ENCODE measurements at places on chromosomes 3 and 15.

DNA sequence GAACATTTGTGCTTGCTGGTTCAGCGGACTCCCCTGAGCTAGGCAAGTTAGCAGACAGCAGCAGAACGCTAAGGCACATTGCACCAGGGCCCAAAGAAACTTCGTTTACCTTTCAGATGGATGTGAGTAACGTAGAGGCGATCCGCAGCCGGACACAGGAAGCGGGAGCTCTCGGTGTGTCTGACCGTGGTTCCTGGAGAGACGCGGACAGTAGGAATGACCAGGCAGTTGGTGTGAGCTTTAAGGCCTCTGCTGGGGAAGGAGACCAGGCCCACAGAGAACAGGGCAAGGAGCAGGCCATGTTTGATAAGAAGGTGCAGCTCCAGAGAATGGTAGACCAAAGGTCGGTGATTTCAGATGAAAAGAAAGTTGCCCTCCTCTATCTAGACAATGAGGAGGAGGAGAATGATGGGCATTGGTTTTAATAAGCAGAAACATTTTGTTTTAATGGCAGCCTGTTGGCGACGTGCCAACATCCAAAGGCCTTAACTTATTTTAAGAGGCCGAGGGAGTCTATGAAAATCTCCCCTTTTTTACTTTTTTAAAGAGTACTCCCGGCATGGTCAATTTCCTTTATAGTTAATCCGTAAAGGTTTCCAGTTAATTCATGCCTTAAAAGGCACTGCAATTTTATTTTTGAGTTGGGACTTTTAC lies 27.9 kb downstream of the SYNM start:
- DNase-seq: no peak

DNA sequence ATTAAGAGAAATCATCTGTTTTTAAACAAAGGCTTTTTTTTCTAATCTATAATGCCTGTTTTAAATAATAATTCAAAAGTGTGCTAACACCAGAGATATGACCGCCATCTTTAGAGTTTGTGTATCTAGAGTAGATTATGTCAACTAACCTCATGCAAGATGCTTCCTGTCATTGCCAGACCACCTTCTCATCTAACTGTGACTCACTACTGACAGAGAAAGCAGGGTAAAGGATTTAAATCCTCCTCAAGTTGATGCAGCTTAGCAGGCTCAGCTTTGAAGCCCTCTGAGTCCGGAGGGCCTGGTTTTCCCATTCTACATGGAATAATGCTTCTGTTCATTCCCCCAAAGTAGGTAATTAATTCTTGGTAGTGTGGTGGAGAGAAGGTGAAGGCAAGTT lies 108.5 kb downstream of the ECT2 start:
- DNase-seq: no peak

- DNase-seq: no peak
Measured at GRCh38 chr15:87858651-87859050, 397.9 kb downstream of the NTRK3 start.

GRCh38 chr3:30122359-30122758 lies 484.0 kb upstream of the TGFBR2 start:
- no peak for DNase-seq

GRCh38 chr3:142586803-142587406 lies 8.4 kb upstream of the ATR start:
- DNase-seq: peak; percentile 64

- DNase-seq: no peak
Measured at GRCh38 chr15:73397461-73397860, 28.7 kb upstream of the HCN4 start.

- DNase-seq: peak; percentile 68
Measured at GRCh38 chr3:42539871-42540714, 37.6 kb downstream of the VIPR1 start.

GRCh38 chr3:177607589-177607988 lies 410.3 kb upstream of the TBL1XR1 start:
- DNase-seq: no peak

DNA sequence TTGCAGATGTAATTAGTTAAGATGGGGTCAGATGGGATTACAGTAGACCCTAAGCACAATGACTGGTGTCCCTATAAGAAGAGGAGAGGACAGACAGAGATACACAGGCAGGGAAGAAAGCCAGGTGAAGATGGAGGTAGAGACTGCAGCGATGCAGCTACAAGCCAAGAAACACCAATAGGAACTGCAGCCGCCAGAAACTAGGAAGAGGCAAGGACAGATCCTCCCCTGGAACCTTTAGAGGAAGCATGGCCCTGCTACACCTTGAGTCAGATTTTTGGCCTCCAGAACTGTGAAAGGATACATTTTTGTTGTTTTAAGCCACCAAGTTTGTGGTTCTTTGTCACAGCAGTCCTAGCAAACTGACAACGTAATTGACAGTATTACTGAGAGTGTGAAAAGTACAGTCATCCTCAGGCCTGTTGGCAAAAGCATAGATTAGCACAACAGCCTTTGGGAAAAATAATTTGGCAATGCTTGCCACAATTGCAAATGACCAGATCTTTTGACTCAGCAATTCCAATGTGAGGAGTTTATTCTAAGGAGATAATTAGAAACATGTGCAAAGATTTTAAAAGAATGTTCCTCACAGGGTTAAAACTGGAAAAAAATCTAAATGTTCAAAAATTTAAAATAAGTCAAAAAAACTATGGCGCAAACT lies 82.6 kb upstream of the TJP1 start:
- no peak for DNase-seq

- no peak for DNase-seq
Measured at GRCh38 chr3:151434151-151434890, 26.5 kb downstream of the IGSF10 start.

DNA sequence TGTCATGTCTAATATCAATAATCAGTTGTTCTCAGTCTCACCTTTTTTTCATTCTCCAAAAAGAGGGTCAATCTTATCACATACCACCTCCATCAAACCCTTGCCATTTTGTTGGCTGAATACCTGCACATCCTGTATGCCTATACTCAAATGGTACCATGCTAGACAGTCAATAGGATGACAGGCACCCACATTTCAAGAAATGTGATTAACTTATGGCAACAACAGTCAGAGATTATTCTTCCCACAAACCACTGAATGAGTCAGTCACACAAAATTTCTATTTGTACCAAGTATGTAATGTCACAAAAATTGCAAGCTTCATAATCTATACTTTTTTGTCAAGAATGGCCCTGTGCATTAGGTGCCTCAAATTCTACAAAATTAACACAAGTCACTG lies 5.1 kb upstream of the SLC27A2 start:
- no peak for DNase-seq
